ENCODE measurements at places on chromosomes 6 and 20. TPM values are rescaled to one million over a fixed set of nuclear protein-coding genes. Genes with fewer than 3 reads are reported as not detected.

The PRICKLE4 gene
- total RNA-seq: 0.36 TPM

The SEMG1 gene
- total RNA-seq: not detected

The HFE gene
- 20.3 TPM for total RNA-seq

The CAP2 gene
- total RNA-seq: 17.9 TPM

The TENT5A gene
- 63.9 TPM for total RNA-seq

The MOCS1 gene
- total RNA-seq: 31.3 TPM

Measured in smooth muscle cell of the pulmonary artery (primary cell).